ENCODE measurements at places on chromosomes 4 and X. TPM values are rescaled to one million over a fixed set of nuclear protein-coding genes. Genes with fewer than 3 reads are reported as not detected.

Gene TMPRSS11F
- polyA plus RNA-seq = not detected

Gene RTL3
- polyA plus RNA-seq = not detected

Gene CD38
- polyA plus RNA-seq = 0.23 TPM

Gene TRIM75
- polyA plus RNA-seq = not detected

Gene TMSB15B
- 3.5 TPM for polyA plus RNA-seq

Gene MAP7D2
- 0.99 TPM for polyA plus RNA-seq

Gene LINC00632
- polyA plus RNA-seq = 3.7 TPM

Gene PHKA1
- polyA plus RNA-seq = 3.5 TPM

Gene AWAT2
- not detected for polyA plus RNA-seq

Gene ASB9
- 5.7 TPM for polyA plus RNA-seq

Gene PPP4R3C
- polyA plus RNA-seq = not detected

Gene STOX2
- 4.2 TPM for polyA plus RNA-seq

Gene PASD1
- polyA plus RNA-seq = not detected

Gene C4orf51
- polyA plus RNA-seq = not detected

Gene ITIH6
- polyA plus RNA-seq = not detected

Gene XAGE1A
- not detected for polyA plus RNA-seq

Gene FOXO4
- polyA plus RNA-seq = 8.5 TPM

Gene UGT2B7
- 2.7 TPM for polyA plus RNA-seq

Gene ARMCX2
- polyA plus RNA-seq = 34.5 TPM

Gene ZNF630
- polyA plus RNA-seq = 1.3 TPM

Gene ZNF157
- 0.14 TPM for polyA plus RNA-seq

Gene YTHDC1
- polyA plus RNA-seq = 31.1 TPM

Gene SMPX
- 0.09 TPM for polyA plus RNA-seq

Data from pancreas (tissue), 10 donors.